ENCODE measurements at places on chromosomes 5 and 9.

DNA sequence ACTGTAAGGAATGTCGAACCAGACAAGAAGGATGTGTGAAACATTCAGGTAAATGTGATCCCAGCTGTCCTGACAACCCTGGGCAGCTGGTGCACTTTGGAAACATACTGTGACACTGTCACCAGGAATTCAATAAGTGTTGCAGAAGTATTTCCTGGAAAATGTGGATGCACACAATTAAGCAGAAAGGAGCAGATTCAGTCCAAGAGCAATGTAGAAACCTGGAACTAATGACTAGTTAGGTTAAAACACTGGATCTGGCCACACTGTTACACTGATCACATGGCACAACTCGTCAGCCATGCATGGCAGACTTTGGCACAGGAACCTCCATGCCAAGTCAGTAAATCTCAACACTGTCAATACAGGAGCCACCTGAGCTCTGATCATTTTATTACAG is 109.0 kb downstream of the FAM174A start:
- no peak for DNase-seq

- DNase-seq = no peak
Observed at GRCh38 chr5:100252944-100253343, 282.2 kb upstream of the FAM174A start.

- DNase-seq = no peak
Observed at GRCh38 chr5:160486573-160486972, 64.9 kb downstream of the PTTG1 start.

DNA sequence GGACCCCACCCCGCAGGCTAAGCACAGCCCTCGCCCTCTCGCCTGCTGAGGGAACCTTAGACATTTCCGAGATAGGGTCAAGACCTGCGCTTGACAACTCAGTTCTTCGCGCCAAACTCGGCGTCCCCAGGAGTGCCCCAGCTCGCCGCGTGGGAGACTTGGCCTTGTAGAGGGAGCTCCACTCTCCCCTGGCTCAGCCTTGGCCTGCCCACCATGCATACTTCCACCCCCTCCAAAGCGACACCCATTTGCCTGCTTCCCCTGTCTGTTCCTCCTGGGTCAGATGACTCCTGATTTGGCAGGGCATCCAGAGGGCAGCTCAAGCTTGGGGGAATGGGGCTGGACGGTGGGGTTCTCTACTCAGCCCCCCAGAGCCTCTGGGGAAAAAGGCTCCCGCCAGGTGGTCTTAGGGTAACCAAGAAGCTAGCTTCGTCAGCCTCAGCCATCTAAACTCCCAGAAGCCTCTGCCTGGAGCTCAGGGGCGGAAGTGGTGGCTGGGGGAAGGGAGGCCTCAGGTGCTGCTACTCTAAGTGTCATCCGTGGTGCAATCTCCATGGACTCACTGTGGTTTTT is 560 bp downstream of the DOCK2 start:
- DNase-seq = no peak

Measured in Daoy (cell line).